ENCODE measurements at places on chromosomes 16 and 17. TPM values are rescaled to one million over a fixed set of nuclear protein-coding genes. Genes with fewer than 3 reads are reported as not detected.

DNA sequence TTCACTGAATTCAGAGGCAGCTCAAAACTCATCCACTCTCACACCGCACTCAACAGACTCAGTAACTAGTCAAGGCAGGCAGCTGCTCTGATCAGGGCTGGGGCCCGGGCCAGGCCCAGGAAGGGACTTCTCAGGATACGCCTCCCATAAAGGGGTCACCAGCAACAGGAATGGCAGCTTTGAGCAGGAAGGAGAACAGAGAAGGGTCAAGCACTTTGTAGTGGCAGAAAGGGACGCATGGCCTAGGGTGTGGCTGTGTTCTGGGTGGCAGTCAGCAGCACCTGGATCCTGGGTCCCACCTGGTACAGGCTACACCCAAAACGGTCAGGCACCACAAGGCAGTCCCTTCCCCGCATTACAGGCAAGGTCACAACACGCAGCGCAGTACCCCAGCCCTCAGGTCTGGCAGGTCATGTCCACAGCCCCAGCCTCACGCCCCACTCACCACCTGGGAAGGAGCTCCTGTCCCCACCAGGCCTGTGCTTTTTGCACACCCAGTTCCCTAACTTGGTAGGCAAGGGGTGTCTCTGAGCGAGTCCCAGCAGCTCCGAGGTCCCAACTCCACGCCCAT is 99.7 kb downstream of the ZNF778 start:
- no peak for DNase-seq

GRCh38 chr16:85698935-85699558 is 10.3 kb upstream of the GINS2 start:
- DNase-seq: no peak

- DNase-seq: peak; percentile 33
Observed at GRCh38 chr17:42387661-42388380, 421 bp downstream of the STAT3 start.

- no peak for DNase-seq
Observed at GRCh38 chr17:44795421-44795820, 34.7 kb downstream of the GJC1 start.

GRCh38 chr17:59368218-59368857 is 36.9 kb downstream of the YPEL2 start:
- DNase-seq: no peak

DNA sequence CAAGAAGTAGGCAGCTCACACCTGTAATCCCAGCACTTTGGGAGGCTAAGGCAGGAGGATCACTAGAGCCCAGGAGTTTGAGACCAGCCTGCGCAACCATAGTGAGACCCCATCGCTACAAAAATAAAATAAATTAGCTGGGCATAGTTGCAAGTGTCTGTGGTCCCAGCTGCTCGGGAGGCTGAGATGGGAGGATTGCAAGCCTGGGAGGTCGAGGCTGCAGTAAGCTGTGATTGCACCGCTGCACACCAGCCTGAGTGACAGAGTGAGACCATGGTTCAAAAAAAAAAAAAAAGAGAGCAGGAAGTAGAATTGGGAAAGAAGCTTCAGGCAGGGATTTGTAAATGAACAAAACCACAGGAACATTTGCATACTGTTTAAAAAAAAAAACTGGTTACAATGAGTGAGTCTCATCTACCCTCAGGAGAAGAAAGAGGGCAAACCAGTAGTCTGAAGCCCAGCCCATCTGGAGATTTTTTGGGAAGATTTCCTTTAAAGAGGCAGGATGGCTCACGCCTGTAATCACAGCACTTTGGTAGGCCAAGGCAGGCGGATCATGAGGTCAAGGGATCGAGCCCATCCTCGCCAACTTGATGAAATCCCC is 7.9 kb downstream of the MPV17L start:
- peak; percentile 24 for DNase-seq

DNA sequence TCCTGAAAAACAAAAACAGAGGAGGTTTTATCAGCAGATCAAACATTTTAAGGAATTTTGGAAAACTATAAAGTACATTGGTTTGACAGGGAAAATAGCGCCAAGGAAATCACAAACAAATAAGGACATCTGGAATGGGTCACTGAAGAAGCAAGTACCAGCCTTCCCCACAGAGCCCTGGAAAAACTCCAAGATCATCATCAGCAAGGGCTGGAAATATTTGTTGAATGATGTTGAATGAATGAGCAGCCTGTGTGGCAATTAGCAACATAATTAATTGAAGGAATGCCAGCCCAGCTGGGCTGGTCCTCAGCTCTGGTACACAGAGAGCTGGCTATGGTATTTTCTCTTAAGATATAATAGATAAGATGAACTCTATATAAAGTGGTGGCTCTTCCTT is 290.4 kb downstream of the HS3ST3A1 start:
- DNase-seq: peak; percentile 84

DNA sequence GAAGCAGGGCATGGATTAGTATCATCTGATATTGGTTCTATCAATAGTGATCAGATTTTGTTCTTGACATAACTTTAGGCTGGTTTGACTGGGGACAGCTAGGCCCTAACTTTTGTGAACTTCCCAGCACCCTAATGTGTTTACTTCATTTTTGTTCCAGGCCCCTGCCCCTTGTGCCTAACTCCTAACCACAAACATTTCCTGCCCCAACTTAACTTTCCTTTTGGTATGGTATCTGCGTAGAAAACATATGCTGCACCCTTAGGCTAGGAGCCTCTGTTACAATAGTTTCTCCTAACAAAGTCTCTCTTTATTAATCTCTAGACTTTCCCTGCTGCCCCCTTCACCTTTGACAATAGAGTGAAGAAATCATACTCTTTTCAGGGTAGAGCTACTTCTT is 2.5 kb downstream of the ADPRM start:
- no peak for DNase-seq

- DNase-seq: no peak
Observed at GRCh38 chr17:68621065-68621464, 19.9 kb upstream of the FAM20A start.

DNA sequence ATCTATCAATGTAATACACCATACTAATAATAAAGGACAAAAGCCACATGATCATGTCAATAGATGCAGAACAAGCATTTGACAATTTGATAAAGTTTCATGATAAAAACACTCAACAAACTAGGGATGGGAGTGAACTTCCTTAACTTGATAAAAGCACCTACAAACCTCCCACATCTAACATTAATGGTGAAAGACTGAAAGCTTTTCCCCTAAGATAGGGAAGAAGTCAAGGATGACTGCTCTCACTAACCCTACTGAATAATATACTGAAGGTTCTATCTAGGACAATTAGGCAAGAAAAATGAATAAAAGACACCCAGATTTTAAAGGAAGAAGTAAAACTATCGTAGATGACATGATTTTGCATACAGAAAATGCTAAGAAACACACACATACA is 10.4 kb upstream of the DYNLL2 start:
- DNase-seq: no peak

- peak; percentile 26 for DNase-seq
Observed at GRCh38 chr17:75771334-75772281, 6.6 kb upstream of the GALK1 start.

GRCh38 chr16:25005445-25006306 is 9.5 kb downstream of the ARHGAP17 start:
- DNase-seq: no peak

- DNase-seq: no peak
Observed at GRCh38 chr16:19968891-19969683, 84.4 kb upstream of the GPRC5B start.

- no peak for DNase-seq
Observed at GRCh38 chr16:66211651-66212050, 154.8 kb upstream of the CDH5 start.

DNA sequence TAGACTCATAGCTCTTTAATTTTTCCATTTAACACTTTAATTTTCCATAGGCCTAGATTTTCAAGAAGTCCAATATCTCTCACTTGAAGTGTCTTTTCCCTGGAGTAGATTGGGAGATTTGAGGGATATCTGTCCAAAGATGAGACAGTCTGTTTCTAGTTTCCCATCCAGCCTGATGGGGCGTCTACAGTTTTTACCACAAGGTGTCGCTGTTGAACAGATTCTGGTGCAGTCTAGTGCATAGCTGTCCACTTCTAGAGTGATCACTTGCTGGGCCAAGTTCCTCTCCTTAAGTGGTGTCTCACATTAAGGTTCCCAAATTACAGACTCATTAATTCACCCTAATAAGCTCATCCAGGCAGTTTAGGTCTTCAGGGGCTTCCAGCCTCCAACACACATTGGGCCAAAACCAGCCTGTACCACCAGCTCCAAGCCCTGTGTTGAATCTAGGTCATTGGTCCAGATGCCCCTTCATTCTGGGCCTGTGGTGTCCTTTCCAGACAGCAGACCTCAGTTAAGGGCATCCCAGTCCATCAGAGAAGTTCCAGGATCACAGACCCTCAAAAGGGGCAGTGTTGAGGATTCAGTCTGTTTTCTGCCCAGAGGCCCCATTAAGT is 9.4 kb downstream of the SNX20 start:
- no peak for DNase-seq

GRCh38 chr17:38427160-38427949 is 909 bp upstream of the ARHGAP23 start:
- DNase-seq: no peak

- DNase-seq: no peak
Observed at GRCh38 chr16:50246299-50247122, 19.8 kb upstream of the ADCY7 start.

- no peak for DNase-seq
Observed at GRCh38 chr16:48292452-48292851, 45.1 kb upstream of the ABCC11 start.

DNA sequence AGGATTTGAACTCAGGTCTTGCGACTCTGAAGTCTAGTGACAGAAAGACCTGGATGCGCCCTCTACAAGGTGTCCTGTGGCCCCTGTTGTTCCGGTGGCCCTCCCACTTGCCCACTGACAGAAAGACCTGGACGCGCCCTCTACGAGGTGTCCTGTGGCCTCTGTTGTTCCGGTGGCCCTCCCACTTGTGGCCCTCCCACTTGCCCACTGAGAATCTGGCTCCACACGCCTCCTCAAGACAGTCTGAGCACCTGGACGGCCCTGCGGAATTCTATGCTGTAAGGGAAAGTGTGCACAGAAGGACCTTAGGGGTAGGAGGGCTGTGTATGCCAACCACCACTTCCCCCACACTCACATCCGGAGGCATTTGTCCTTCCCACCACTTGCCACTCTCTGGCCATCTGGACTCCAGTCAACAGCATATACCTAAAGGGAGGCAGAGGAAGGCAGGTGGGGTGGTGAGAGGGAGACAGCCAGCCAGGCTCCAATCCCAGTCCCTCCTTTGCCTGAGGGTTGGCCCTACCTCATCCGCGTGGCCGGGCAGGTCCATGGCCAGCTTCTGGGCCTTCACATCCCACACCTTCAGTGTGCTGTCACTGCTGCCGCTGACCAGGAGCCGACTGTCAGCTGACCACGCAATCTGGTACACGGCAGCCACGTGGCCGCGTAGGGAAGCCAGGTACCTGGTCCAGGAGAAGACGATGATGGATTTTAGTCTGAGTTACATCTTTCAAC is 9.1 kb downstream of the NLE1 start:
- DNase-seq: no peak

DNA sequence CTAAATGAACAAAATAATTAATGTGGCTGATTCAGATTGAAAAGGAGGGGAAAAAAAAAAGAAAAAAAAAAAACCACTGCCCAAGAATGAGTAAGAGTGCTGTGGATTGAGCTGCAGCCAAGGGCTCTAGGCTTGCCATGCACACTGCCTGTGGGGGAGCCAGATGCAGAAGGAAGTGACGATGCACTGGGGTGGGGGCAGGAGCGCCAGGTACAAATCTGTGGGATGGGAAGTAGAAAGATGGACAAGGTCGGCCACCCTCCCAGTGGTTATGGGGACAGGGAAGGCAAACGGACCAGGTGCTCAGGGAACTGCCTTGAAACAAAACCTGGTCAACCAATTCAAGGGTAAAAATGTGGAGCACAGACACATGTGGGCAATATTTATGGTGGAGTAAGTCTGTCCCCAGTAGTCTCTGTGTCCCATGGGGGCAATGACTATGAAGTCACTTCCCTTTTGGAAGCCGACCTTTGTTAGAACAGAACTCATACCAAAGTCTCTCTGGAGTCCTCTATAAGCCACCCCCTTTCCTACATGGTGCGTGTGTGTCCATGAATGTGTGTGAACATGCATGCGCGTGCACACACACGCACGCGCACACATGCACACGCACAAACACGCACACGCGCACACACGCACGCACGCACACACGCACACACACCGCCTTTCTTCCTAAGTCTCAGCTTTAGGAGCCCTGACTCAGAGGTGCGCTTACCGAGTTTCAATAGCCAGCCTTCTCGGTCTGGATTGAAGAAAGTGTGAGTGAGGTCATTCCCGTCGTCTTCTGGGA is 84.3 kb downstream of the CYTH1 start:
- DNase-seq: peak; percentile 17

GRCh38 chr16:15644267-15644961 is 1.5 kb upstream of the MARF1 start:
- no peak for DNase-seq

DNA sequence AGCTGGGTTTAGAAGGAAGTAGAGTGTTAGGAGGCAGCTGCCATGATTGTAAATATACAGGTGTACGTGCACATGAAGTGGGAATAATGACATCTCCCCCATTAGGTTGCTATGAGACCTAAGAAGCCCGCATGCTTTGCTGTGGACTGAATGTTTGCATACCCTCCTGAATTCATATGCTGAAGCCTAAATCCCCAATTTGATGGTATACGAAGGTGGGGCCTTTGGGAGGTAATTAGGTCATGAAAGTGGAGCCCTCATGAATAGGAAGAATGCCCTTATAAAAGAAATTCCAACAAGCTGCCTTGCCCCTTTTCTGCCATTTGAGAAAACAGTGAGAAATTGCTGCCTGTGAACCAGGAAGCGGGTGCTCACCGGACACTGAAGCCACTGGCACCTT is 44.0 kb downstream of the CCDC182 start:
- no peak for DNase-seq

DNA sequence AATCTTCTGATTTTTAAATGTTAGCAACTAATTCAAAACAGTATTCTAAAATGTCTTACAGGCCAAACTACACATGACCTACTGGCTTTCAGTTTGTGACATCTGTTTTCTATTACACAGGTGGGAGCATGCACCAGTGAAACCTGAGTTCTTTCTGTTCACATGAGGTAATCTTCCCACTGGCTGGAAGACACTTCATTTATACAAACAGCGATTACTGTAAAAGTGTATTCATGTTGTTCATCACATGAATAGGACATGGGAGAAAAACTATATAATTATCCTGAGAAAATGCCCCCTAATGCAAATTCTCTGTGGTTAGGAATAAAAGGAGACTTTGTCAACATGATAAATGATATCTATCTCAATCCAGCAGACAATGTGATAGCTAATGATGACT is 11.1 kb upstream of the PIK3R5 start:
- DNase-seq: no peak

- no peak for DNase-seq
Observed at GRCh38 chr17:68461589-68461988, 4.3 kb upstream of the WIPI1 start.

- DNase-seq: no peak
Observed at GRCh38 chr16:87368029-87368770, 15.4 kb downstream of the FBXO31 start.

Gene RGS11
- polyA plus RNA-seq: 1.1 TPM

Gene TP53TG3D
- 0.28 TPM for polyA plus RNA-seq

Gene TNK1
- 0.15 TPM for polyA plus RNA-seq

Gene CD79B
- 0.72 TPM for polyA plus RNA-seq

Gene SBK1
- polyA plus RNA-seq: 0.01 TPM

Gene YBX2
- polyA plus RNA-seq: not detected

Gene KAT2A
- 9.1 TPM for polyA plus RNA-seq

Gene ATP2C2
- not detected for polyA plus RNA-seq

Gene MYH3
- 1.0 TPM for polyA plus RNA-seq

Gene XYLT1
- polyA plus RNA-seq: 13.9 TPM

Gene TNFSF13
- 2.5 TPM for polyA plus RNA-seq

Gene NOXO1
- 0.03 TPM for polyA plus RNA-seq

Gene ITGAD
- not detected for polyA plus RNA-seq

Gene SOCS1
- 13.2 TPM for polyA plus RNA-seq

Gene LCAT
- 5.8 TPM for polyA plus RNA-seq
